ENCODE measurements at places on chromosomes 7 and 10.
A peak's percentile ranks its signal among the peaks of the same experiment; 100 is the strongest.

DNA sequence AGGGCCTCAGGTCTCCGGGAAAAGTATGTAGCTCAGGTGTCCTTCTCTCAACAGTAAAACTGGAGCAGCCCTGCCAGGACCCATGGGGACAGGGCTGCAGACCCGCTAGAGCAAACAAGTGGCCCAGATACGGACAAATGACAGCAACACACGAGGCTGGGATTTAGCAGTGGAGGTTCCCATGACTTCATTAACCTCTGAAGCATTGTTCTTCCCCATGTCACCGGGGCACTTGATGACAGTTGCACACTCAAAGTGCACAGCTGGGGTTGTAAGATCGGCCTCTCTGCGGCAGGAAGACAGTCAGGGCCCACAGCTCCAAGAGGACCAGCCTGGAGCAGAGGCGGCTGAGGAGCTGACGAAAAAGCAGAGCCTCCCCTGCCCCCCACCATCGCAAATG lies 12.5 kb upstream of the PODXL start:
- no peak for DNase-seq

GRCh38 chr7:26594553-26594952 lies 269.8 kb downstream of the SKAP2 start:
- DNase-seq, result no peak

- DNase-seq, result no peak
Measured at GRCh38 chr10:3873728-3874461, 88.9 kb upstream of the KLF6 start.

DNA sequence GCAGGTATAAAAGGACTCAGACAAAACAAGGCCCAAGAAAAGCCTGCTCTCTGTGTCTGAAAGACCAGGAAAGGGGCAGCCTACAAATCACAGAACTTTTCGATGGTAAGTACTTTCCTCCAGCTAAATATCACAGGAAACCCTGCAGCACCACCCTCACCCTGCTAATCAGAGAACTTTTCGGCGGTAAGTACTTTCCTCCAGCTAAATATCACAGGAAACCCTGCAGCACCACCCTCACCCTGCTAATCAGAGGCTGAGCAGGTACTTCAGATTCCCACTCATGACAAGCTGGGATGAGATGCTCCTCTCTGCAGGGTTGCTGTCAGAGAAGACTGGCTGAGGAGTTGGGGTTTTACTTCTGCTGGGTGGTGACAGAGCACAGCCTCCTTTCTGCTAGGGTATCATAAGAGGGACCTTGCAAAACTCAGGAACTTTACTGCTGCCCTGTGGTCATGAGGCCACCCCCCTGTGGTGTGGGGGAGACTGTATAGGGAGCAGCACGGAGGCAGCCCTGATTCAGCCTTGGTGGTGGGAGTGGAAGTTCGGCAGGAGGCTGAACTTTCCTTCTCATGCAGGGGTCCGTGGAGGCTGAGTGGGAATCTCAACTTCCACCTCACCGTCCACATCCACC lies 7.2 kb downstream of the WDR37 start:
- DNase-seq, result no peak

DNA sequence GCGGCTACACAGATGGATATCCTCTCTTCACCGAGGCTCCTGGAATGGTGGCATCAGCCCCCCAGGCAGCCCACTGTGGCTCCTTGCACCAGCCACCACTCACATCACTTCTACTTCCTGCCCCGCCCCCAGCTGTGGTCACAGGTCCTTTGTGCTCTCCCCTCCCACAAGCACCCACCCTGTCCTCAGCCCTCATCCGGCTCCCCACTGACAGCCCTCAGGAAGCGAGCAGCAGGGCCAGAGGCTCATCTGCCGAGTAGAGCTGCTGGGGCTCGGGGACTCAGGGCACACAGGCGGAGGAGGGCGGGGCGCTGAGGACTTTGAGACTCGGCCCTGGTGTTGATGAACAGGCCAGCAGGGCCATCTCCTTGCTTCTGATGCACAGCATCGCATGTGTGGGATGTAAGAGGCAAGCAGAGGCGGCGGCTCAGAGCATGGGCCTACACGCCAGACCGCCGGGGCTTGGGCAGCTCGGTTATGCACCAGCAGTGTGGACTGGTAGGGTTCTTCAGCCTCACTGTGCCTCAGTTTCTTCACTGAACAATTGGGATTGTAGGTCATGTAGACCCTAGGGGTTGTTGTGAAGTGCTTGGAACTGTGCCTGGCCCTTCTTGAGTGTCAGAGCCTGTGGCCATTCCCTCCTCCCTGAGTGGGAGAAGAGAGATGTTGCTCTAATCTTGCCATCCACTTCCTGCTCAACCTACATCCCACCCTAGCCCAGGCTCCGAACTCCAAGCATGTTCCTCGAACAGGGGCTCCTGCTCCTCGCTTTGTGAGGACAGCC lies at the start of gene PRF1:
TSS of gene PRF1 (minus strand) at position 77 of the 784 bp plus-strand sequence. CDS start 1,839 bp downstream, outside the sequence.
- peak; percentile 41 for DNase-seq

DNA sequence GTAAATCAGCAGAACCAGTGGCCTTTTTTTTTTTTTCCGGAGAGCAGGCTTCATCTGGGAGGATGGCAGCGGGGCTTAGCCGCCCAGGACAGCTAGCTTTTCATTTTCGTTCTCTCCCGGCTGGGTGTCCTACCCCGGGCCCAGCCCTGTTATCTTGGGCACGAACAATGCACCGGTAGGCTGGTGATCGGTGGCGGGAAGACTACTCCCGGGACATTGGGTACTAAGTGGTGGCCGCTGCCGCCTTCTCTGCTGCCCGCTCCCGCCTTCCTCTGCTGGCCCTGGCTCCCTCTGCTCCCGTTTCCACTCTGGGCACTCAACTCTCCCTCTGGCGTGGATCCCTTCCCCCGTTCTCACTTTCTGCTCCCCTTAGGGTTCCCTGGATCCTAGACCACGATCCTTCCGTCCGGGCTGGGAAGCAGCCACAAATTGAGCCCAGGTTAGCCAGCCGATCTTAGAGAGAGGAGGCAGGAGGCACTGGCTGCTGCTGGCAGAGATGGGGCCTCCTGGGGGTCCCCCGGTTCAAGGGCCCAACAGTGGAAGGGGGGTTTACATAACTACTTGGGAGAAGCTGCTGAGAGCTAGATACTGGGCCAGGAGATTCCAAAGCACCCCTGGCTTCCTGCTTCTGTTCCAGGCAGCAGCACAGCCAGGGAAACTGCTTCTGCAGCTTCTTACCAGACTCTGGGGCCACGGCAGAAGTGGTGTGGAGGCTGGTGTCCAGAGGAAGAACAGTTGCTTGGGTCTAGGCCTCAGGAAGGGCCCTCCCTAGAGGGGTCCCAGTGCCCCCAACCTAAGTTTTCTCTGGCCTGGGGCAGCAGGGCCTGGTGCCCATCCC lies 1.8 kb downstream of the TLX1 start:
- DNase-seq, result no peak

DNA sequence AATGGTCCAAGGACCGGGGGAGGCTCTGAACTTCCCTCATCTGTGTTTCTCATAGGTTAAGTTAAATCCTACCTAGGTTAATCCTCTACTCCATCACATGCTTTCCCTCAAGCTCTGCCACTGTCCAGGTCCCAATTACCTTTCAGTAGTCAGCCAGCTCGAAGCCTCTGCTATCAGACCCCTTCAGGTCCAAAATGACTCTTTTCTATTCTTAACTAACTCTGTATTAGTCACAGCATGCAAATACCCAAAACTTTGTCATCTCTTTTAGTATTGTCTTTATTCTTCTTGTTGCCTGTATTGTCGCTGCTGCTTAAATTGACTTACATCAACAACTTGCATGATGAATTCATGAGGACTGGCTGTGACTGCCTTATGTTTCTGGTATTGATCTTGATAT lies 15.3 kb downstream of the PPP1R17 start:
- no peak for DNase-seq

GRCh38 chr10:34648919-34649318 lies 166.2 kb downstream of the PARD3 start:
- DNase-seq, result no peak

GRCh38 chr10:114388275-114388674 lies 16.0 kb downstream of the AFAP1L2 start:
- DNase-seq, result no peak

GRCh38 chr7:140722254-140722653 lies 25.7 kb downstream of the NDUFB2 start:
- DNase-seq, result no peak

DNA sequence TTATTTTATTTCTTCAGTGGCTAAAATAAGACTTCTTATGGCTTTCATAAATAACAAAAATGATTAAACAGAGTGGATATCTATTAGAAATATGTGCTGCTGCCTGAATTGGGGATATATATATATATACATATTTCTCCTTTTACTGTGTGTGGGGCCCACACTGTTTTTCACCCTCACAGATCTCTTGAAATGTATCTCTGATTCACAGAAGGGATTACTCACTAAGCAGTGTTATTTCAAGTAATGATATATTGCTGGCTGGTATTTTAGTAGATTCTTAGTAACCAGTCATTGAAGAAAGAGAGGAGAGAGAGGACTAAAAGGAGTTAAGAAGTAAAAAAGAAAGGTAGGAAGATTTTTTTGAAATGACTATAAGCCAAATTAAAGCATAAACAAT lies 308.6 kb upstream of the NRP1 start:
- no peak for DNase-seq

DNA sequence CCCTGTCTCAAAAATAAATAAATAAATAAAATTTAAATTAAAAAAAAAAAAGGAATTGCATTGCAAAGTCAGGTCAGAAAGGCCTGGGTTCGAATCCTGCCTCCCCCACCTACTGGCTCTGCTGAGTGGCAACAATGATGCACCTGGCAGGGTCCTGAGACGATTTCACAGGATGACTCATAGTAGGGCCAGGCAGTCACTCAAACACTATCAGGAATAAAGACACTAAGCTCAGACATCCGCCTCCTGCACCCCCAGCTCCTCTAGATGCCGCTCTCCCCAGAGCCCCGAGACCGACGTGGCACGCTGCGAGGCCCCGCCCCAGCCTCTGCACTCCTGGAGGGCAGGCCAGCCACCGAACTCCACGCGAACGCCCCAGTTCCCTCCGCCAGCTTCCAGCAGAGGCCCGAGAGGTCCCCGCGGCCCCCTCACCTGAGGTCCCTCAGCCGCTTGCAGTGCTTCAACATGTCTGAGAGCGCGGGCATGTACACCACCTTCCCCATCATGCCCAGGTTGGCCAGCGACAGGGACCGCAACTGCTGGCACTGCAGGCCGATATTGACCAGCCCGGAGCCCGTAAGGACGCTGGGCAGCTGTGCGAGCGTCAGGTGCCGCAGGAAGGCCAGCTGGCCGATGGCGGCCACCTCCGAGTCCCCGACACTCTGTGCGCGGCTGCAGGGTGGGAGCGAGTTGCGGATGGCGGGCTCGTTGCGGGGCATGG lies 76.6 kb upstream of the TNRC18 start:
- DNase-seq, result no peak

DNA sequence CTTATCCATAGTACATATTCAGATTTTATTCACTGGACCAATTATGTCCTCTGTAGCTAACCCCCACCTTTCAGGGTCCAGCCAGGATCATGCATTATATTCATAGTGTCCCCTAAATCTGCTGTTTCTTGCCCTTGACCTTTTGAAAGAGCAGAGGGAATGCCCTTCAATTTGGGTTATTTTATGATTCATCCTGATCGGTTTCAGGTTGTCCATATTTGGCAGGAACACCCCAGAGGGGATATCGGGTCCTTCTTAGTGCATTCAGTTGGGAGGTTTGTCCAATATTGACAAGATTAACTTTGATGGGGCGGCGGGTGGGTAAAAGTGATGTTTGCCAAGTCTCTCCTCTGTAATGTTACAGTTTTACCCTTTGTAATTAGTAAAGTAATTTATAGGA lies 60.9 kb downstream of the SHH start:
- DNase-seq, result no peak

- DNase-seq, result no peak
Measured at GRCh38 chr10:112026438-112026837, 157.1 kb downstream of the GPAM start.

DNA sequence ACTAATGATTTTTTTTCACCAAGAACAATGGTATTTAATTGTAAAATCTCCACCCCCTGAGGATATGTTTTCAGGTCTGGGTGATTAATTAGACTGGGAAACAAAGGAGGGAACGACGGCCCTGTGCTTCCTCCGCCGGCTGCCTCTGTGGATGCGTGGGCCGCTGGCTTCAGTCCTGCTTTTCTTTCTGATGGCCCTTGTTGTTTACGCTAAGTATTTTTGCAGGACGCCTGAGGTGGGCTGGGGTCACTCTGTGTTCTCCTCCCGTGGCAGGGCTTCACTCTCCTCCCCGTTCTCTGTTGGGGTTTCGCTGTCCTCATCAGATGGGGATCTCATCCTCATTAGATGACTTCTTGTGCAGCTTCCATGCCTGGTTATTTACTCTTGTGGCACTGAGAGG lies 5.2 kb upstream of the ACBD5 start:
- DNase-seq, result no peak

DNA sequence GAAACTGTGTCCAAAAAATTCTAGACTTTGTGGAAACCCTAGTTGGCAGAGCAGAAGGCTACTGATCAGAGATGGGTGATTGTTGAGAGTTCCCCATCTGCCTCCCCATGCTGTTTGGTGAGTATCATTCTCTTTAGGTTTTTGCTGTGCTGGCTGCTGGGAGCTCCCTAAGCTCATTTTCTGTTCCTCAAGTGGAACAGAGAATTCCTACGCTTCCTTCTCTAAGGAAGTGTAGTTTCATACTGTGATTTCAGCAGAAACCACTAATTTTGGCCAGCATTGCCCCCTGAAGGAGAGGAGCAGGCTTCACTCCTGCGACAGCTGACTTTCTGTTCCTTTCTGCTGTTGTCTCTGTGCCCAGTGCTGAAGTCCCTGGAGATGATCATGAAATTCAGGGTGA lies 355.3 kb upstream of the NPVF start:
- no peak for DNase-seq

DNA sequence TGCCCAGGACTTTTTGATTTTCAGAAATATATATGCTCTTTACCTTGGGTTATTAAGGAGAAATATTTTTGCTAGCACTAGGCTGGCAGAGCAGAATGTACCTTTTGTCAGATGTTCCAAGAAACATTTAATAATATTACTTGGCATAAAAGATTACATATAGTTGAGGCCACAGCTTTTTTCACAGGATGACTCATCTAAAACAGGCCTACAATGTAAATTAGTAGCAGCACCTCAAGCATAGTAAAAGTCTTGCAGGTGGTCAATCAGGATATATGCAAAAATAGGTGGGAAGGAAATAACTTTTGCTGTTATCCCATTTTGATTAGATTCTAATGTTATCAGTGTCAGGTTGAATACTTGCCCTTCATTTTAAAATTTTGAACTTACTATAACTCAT lies 14.9 kb upstream of the ITGB1 start:
- DNase-seq, result no peak

DNA sequence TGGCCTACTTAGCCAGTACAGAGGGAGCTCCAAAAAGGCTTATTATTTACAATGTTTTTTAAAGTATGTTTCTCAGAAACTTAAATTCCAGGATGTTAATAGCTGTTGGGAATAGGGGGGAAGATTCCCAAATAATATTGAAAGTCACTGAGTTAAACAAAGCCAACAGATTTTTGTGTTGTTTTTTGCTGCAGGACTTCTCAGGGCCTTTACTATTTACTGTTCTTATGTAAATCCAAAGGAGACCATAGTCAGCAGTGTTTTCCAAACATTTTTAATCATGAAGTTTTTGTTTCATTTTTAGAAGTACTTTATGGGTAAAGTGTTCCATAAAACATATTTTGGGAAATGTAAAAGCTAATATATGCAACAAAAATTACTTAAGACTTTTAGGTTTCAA lies 100.4 kb upstream of the GSDME start:
- DNase-seq, result no peak

- no peak for DNase-seq
Measured at GRCh38 chr7:141333459-141333858, 217.8 kb upstream of the AGK start.

- DNase-seq, result no peak
Measured at GRCh38 chr7:23918286-23918685, 208.3 kb downstream of the STK31 start.

- DNase-seq, result no peak
Measured at GRCh38 chr10:28411648-28412047, 108.8 kb upstream of the MPP7 start.

GRCh38 chr10:44065788-44066526 lies 318.9 kb downstream of the CXCL12 start:
- DNase-seq, result no peak
